ENCODE measurements at places on chromosomes 13 and 19.

DNA sequence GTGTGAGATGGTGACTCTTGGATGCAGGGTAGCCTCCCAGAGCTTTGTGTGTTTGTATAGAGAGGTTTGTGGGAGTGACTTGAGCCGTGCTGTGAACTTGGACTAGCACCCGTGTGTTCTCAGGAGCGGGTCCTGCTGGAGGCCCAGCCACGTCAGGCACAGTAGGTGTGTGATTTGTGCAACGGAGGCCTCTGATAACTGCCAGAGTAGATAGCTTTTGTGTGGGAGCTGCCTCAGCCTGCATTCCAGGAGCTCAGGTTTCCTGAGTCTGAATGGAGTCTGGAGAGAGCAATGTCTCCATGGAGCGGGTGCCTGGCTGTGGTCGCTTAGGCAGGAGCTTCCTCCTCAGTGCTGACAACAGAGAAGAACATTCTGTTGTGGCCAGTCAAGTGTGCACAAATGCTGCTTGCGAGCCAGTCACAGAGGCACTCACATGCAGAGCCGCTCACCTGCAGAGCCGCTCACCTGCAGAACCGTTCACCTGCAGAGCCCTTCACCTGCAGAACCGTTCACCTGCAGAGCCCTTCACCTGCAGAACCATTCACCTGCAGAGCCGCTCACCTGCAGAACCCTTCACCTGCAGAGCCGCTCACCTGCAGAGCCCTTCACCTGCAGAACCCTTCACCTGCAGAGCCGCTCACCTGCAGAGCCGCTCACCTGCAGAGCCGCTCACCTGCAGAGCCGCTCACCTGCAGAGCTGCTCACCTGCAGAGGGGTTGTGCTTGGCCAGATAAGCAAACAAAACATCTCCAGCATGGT is 32.6 kb downstream of the TFDP1 start:
- DNase-seq = no peak

DNA sequence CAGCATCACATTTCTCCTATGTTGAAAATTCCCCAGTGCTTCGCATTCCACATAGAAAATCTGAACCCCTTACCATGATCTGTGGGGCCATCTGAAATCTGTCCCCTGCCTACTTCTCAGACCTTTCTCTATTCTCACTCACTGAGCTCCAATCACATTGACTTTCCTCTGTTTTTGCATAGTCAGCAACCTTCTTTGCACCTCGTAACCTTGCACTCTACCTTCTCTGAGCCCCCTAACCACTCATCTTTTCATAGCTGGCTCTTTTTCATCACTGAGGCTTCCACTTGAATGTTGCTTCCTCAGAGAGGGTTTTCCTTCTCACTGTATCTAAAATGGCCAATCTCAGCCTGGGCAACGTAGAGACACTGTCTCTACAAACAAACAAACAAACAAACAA is 286.3 kb downstream of the GPC5 start:
- DNase-seq = no peak

GRCh38 chr19:45404557-45405434 is at the start of gene PPP1R13L:
PPP1R13L (minus strand) TSS chr19:45405069; CDS start chr19:45398318, 6,751 bp downstream.
- DNase-seq = peak; percentile 33

DNA sequence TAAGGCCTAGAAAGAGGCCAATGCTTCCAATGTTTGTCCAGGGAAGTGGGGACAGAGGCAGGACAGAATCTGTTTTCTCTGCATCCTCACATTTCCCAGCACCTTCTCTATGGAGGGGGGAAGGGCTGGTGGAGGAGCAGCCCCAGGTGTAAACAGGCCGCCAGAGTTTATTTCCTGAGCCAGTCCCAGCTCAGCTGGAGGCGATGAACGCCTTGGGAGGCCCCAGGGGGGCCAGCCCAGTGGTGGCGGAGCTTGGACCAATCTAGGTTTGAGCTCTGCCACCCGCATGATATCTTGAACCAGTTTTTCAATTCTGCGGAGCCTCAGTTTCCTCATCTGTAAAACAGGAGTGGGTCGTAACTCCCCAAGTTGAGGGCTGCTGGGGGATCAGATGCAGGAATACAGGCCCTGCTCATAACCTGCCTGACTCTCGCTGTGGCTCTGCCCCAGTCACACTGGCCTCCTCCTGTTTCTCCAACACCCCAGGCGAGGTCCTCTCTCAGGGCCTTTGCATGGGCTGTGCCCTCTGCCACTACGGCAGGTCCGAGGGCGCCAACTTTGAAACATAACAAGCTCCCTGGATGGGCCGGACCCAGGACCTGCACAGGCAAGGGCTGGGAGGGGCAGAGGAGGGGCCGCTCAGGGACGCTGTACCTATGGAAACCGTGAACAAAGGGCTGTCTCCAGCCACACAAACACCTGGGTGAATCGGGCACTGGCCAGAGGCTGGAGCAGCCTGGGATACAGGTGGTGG is 1.1 kb downstream of the TNFAIP8L1 start:
- no peak for DNase-seq

GRCh38 chr13:100387416-100387815 is 201.2 kb downstream of the GGACT start:
- DNase-seq = no peak

DNA sequence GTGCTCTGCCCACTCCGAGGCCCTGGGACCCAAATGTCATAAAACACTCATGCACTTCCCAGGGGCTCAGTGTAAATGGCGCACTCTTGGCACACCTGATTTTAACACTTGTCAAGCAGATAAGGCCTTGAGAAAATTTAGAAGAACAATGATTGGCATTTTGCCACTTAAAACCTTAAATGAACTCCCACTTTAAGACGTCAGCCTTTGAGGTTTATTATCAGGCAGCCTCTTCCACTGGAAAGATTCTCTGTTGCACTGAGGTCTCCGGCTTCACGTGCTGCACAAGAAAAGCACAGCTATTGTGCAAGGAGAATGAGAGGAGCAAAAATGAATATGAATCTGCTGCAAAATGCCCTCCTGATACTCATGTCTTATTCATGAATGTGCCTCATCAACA is 38.5 kb upstream of the ATP11A start:
- no peak for DNase-seq

DNA sequence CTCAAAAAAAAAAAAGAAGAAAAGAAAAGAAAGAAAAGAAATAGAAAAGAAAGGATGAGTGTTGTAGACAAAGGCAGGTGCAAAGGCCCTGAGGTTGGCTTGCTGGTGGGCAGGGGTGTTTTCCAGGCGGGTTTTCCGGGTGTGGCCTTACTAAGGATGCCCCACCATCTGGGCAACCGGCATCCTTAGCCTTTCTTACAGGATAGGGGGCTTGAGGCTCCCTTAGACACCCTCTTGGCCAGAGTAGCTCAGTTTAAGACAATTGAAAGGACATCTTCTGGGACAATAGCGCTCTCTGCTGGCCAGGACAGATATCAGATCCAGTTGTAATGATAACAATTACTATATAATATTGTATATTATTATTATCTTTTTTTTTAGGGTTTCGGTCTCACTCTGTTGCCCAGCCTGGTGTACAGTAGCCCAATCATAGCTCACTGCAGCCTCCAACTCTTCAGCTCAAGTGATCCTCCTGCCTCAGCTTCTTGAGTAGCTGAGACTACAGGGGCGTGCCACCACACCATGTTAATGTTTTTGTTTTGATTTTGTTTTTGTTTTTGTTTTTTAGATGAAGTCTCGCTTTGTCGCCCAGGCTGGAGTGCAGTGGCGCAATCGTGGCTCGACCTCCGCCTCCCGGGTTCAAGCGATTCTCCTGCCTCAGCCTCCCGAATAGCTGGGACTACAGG is 1.4 kb upstream of the QTRT1 start:
- DNase-seq = peak; percentile 75

GRCh38 chr13:49828453-49828852 is 36.0 kb upstream of the KPNA3 start:
- DNase-seq = no peak

DNA sequence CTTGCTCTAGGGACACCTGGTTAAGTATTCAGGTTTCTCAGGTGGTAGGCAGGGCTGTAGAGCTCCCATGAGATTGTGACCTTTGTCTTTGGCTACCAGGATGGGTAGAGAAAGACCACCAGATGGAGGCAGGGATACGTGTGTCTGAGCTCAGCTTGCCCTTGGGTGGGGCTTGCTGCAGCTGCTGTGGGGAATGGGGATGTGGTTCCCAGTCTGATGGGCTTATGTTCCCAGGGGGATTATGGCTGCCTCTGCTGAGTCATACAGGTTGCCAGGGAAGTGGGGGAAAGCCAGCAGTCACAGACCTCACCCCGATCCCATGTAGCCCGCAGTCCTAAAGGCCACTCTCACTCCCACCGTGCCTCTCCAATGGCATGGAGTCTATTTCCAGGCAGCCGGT is 659.9 kb upstream of the KLF12 start:
- no peak for DNase-seq

Data from stimulated activated CD4-positive, alpha-beta T cell treated with anti-CD3 and anti-CD28 coated beads, Interleukin-12 subunit alpha, Interleukin-12 subunit beta, amount 100 ng/mL, for 24 hours (primary cell).